ENCODE measurements at places on chromosomes 5 and 9.
A peak's percentile ranks its signal among the peaks of the same experiment; 100 is the strongest.

GRCh38 chr5:60362158-60362557, 337.8 kb downstream of the DEPDC1B start:
- DNase-seq = no peak

DNA sequence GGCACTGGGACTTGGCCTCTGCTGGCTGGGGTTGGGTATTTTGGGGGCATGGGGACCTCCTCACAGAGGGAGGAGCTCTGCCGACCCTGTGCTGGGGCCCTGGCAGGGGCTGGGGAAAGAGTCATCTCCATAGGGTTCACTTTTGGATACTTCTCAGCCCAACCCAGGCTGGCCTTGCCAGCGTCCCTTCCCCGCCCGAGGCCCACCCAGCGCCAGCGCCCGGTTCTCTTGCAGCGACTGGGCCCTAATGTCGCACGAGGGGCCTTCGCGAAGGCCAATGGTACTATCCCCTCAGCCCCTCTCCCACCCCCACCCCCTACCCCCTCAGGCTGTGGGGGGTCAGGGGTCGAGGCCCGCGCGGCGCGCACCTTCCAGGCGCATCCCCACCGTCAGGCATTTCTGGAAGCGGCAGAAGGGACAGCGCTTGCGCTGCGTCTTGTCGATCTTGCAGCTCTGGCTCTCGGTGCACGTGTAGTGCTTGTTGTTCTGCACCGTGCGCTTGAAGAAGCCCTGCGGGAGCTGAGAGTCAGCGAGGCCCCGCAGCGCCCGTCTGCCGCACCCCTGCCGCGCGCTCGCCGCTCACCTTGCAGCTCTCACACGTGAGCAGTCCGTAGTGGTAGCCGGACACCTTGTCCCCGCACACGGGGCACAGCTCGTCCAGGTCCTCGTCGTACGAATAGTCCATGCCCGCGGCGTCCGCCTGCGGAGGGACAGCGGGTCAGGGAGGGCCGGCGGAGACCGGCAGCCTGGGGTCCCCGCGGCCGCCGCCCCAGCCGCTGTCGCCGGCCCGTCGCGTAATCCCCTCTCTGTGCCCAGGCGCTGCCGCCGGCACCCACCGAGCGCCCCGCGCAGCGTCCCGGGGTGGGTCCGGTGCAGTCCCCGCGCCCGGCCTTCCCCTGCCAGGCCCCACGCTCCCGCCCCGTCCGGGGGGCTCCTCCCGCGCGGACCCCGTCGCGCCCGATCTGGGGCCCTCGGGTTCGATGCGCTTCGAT, 4.2 kb downstream of the NR5A1 start:
- no peak for DNase-seq

- DNase-seq = no peak
Observed at GRCh38 chr9:127309715-127310114, 45.1 kb downstream of the GARNL3 start.

- peak; percentile 19 for DNase-seq
Observed at GRCh38 chr5:146751781-146752401, 126.7 kb downstream of the PPP2R2B start.

- DNase-seq = no peak
Observed at GRCh38 chr9:109745335-109746283, 34.4 kb upstream of the PALM2AKAP2 start.

GRCh38 chr9:121830441-121831140, 179.2 kb downstream of the DAB2IP start:
- DNase-seq = no peak

DNA sequence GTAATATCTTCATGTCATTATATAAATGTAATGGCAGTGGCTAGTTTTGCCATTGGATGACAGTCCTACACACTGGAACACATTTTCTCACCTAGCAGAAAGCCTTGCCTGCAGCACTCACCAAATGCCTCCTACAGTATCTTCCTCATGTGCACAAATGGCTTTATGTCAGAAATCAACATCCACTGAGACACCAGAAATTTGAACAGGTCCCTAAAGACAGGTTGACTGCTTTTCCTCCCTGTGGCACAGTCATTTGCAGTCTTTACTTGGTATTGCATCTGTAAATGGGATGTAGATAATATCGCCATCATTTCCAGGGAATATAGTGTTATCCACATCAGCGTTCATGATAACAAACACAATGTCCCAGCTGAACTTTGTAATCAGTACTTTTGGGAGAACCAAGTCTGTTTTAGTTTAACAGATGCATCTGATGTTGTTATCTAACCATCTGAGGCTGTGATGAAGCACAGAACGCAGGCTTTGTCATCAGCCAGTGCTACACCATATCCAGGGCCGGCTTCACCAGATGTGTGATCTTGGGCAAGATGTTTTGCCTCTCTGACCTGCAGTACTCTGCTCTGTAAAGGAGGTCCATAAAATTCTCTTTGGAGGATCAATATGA, 83.9 kb upstream of the TAS2R1 start:
- no peak for DNase-seq

DNA sequence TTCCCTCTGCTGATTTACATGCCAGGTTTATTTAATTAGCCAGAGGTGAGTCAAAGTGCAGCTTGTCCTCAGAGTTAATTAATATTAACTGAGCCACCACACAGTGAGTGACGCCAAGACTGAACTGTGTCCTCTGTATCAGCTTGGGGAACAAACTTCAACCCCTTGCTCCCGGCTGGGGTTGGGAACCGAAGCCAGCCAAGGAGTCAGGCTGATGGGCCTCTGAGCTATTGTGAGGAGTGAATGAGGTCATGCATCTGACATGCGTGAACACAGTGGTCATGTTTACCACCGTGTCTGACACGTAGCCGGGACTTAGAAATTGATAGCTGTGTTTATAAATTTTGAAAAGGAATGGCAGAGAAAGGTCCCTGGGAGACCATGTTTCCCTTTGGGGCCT, 17.1 kb downstream of the IGIP start:
- DNase-seq = no peak

- DNase-seq = peak; percentile 26
Observed at GRCh38 chr5:120457839-120458507, 6.1 kb upstream of the PRR16 start.

GRCh38 chr5:157747766-157748700, 4.5 kb downstream of the LSM11 start:
- DNase-seq = no peak

DNA sequence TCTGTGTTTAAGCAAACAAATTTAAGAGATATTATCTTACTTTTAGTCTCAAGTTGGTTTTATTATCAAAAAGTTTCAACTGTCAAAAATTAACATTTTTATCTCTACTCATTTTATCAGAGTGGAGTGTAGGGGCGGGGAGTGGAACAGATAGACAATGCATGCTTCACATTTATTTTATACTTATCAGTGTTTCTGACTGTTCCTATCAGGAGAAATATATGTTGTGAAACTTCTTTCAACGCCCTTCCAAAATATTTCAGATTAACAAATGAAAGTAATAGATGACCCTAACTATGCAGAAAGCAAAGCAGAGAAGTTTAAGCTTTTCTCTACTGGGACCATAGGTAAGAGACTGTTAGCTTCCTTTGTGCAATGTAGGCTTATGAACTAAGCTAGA, 44.9 kb upstream of the MAST4 start:
- DNase-seq = no peak

DNA sequence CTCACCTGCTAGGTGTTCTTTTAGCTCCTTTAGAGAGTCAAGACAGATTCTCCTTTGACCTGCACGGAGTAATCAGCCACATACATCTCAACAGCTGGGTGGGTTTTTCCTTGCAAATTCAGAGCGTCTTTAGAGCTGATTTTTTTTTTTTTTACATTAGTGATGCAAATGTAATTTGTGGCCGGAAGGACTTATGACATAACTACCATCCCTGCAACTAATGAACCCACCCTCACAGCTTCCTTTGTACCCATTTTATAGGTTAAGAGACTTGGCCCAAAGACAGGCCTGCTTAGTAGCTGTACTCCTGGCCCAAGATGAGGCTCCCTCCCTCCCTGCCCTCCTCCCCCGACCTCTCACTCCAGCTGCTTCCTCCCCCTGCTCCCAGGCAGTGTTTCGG, 69.9 kb upstream of the NIPAL4 start:
- DNase-seq = no peak

GRCh38 chr5:91070761-91071550, 312.2 kb downstream of the ARRDC3 start:
- DNase-seq = no peak

- DNase-seq = no peak
Observed at GRCh38 chr5:9380109-9380508, 165.8 kb downstream of the SEMA5A start.

DNA sequence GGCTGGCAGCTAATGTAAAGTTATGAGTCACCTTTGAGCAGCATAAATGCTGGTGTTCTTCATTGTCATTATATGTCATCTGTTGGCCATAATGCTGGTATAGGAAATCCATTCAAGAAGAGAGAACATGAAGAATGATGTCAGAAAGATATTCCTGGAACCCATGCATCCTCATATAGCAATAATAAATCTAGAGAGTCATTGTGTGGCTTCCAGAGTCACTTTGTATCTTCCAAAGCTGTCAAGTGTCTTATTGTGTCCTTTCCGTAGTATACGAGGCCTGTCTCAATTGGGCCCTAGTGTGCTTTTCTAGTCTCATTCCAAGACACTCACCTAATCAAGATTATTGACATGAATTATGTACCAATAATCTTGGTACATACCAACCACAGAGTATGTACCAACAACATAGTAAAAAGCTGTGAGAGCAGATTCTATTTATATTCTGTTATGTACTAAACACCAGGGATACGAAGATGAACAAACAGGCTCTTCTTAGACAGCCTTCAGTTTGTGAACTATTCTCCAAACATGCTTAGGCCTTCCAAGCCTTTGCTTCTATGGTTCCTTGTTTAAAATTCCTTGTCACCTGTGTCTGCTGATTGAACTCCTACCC, 110.1 kb downstream of the ERCC6L2 start:
- DNase-seq = no peak

DNA sequence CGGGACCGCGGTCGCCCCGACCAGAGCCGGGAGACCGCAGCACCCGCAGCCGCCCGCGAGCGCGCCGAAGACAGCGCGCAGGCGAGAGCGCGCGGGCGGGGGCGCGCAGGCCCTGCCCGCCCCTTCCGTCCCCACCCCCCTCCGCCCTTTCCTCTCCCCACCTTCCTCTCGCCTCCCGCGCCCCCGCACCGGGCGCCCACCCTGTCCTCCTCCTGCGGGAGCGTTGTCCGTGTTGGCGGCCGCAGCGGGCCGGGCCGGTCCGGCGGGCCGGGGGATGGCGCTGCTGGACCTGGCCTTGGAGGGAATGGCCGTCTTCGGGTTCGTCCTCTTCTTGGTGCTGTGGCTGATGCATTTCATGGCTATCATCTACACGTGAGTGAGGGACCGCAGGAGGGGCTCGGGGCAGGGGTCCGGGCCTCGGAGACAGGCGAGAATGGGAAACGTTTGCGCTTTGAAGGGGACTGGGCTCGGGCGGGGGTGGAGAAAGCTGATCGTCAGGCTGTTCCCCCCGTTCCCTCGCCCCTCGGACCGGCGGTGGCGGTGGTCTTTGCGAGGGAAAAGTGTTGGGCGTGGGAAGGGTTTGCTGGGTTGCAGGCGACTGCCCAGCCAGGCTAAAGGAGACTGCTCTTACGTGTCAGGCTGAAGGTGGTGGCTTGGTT, 457 bp downstream of the UGCG start:
- DNase-seq = no peak

DNA sequence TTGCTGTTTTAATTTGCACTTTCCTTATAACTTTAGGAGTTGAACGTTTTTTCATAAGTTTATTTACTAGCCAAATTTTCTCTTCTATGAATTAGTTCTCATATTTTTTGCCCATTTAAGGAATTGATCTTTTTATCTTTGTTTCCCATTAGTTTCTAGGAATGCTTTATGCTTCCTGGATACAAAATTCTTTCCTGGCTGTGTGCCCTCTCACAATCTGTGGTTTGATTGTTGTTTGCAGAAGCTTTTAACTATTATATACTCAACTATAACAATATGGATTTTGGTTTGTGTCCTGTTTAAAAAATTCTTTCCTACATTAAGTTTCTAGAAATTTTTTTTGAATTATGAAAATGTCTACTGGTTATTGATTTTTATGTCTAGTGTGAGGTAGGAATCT, 206.3 kb downstream of the CSNK1G3 start:
- DNase-seq = no peak

DNA sequence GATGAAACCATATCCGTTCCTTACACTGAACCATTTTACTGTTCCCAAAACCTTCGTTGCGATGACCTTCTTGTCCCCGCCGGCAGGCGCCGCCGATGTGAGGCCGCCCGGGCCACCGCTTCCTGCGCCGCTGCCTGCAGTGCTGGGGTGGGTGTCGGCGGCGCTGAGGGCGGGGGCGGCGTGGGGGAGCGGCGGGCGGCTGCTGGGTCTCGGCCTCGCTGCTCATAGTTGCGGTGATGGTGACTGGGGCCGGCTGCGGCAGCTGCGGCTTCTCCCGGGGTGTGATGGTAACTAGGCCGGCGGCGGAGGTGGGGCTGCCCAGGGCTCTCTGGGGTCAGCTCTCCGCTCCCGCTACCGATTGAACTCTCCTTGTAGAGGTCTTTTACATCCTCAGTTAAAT, 14.1 kb upstream of the OR2S2 start:
- DNase-seq = peak; percentile 35

DNA sequence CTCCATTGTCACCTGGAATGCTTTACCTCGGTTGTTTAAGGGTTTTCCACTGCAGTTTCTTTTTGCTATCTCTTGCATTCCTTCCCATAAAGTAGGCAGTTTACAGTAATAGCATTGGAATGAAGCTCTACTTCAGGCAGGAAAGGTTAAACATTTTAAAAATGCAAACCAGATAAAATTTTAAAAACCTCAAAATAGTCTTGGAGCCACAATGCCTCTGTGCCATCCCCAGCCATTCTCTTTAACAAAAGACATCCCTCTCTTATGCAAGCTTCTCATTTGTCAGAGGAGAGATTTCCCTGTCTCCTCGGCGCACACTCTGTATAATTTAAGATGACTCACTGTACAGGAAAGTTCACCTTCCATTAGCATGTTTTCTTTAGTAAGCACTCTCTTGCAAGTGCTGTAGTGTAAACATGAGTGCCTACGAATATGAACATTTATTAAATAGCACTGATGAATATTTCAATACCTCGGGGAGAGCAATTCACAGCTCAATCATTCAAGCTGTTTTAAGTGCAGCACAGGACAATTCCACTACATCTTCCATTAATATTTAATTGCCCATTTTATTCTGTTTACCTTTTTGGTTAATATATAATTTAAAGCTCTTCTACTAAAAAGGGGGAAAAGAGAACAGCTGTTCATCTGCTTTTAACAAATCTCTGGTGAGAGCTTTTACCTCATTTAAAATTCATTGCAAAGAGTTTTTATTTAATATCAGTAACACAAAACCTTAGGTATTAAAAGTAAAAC, 343.6 kb downstream of the SPATA31D1 start:
- DNase-seq = no peak

DNA sequence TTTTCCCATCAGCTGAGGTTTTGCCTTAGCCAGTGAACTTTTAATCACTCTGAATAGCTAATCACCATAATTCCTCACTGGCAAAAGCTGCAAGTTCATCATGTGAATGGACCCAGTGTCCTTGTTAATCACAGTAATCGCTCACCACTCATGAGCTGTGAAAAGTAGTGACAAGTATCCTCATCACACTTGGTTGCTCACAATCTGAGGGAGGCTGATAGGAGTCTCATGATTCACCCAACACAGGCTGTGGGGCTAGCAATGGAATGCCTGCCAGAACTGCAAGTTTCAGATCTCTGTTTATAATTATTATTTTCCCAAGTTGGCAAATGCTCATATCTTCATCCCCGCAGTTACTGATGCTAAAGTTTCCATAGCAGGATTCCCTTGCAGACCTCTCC, 467.2 kb downstream of the KIF4B start:
- no peak for DNase-seq

- DNase-seq = no peak
Observed at GRCh38 chr9:71755869-71756268, 12.4 kb downstream of the CEMIP2 start.

GRCh38 chr9:123712399-123712798, 217.5 kb downstream of the DENND1A start:
- no peak for DNase-seq

- DNase-seq = no peak
Observed at GRCh38 chr5:86885489-86886230, 267.9 kb downstream of the COX7C start.
